AG10803 (cell line): ENCODE measurements at places on chromosomes 16 and 17.
A peak's percentile ranks its signal among the peaks of the same experiment; 100 is the strongest.

DNA sequence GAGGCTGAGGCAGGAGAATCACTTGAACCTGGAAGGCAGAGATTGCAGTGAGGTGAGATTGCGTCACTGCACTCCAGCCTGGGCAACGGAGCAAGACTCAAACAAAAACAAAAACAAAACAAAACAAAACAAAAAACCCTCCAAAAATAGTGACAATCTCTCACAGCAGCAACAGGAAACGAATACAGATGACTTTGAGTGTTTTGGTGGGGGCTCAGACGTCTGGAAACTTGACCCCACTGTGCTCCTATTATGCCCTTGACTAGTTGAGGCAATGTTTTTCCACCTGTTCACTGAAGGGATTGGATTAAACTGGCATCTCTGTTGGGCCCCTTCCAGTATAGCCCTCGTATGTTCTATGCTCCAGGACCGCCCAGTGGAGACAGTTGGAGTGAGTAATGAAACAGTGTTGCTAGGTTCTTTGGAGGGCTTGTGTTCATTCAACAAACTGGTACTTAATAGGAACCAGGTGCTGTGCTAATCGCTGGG is 167.0 kb downstream of the UTP18 start:
- no peak for DNase-seq

DNA sequence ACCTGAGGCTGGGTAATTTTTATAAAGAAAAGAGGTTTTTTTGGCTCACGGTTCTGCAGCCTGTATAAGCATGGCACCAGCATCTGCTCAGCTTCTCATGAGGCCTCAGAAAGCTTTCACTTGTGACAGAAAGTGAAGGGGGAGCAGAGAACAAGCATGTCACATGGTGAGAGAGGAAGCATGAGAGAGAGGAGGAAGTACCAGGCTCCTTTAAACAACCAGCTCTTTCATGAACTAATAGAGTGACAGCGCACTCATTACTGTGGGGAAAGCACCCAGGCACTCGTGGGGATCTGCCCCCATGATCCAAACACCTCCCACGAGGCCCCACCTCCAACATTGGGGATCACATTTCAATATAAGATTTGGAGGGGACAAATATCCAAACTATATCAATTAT is 86.8 kb downstream of the USP32 start:
- DNase-seq, result no peak

GRCh38 chr16:56915336-56916119 is 16.4 kb upstream of the HERPUD1 start:
- DNase-seq, result no peak

DNA sequence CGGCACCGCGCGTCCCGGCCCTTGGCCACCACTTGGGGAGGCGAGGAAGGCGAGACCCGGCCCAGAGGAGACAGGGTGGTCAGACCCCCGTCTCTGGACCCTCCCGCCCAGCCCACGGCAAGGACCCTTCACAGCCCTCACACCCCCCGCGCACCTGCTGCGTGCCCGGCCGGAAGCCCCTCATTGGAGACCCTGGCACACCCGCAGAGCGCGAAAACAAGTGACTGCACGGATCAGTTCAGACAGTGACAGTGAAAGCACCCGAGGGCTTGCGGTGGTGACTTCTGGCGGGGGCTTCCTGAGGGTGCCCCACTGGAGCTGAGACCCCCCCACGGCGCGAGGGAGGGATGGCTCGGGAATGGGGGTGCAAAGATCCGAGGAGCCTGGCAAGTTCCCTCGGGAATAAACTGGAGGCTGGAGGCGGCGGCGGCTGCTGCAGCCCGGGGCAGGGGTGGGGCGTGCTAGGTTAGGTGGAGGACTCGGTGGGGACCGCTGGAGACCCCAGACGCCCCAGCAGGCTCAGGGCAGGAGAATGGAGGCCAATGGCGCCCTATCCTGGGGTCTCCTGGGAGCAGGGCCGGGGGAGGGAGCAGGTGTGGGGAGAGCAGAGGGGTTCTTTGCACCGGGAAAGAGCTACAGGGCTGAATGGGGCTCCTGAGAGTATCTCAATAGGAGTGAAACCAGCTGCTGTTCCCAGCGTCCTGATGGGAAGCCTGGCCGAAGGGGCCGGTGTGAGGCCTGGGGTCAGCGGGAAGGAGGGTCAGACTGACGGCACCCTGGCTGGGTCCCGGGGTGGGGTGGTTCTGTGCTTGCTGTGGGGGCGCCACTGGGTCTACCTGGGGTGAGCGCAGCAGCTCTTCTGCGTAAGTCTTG is 824 bp upstream of the FBXL16 start:
- DNase-seq, result no peak

GRCh38 chr17:59751955-59752413 is 44.5 kb downstream of the VMP1 start:
- no peak for DNase-seq

GRCh38 chr17:55272711-55273578 is 8.2 kb downstream of the HLF start:
- peak; percentile 7 for DNase-seq
